Heart right ventricle (tissue), 16 donors: ENCODE measurements at places on chromosomes 4 and X.
A peak's percentile ranks its signal among the peaks of the same experiment; 100 is the strongest.

GRCh38 chr4:44462259-44462658 is 13.7 kb upstream of the KCTD8 start:
- H3K4me3 ChIP-seq: no peak overlapping the region
- no peaks in the 10 kb centered on the region for H3K27me3 ChIP-seq
- no peaks in the 10 kb centered on the region for H3K36me3 ChIP-seq
- no peak overlapping the region for H3K27ac ChIP-seq

GRCh38 chr4:53119680-53120079 is 246.2 kb downstream of the SCFD2 start:
- no peaks in the 10 kb centered on the region for H3K36me3 ChIP-seq
- H3K4me1 ChIP-seq: peaks cover 15% of the 10 kb centered on the region
- no peak overlapping the region for H3K4me3 ChIP-seq
- no peak for DNase-seq
- no peak overlapping the region for H3K27ac ChIP-seq
- H3K27me3 ChIP-seq: no peaks in the 10 kb centered on the region

DNA sequence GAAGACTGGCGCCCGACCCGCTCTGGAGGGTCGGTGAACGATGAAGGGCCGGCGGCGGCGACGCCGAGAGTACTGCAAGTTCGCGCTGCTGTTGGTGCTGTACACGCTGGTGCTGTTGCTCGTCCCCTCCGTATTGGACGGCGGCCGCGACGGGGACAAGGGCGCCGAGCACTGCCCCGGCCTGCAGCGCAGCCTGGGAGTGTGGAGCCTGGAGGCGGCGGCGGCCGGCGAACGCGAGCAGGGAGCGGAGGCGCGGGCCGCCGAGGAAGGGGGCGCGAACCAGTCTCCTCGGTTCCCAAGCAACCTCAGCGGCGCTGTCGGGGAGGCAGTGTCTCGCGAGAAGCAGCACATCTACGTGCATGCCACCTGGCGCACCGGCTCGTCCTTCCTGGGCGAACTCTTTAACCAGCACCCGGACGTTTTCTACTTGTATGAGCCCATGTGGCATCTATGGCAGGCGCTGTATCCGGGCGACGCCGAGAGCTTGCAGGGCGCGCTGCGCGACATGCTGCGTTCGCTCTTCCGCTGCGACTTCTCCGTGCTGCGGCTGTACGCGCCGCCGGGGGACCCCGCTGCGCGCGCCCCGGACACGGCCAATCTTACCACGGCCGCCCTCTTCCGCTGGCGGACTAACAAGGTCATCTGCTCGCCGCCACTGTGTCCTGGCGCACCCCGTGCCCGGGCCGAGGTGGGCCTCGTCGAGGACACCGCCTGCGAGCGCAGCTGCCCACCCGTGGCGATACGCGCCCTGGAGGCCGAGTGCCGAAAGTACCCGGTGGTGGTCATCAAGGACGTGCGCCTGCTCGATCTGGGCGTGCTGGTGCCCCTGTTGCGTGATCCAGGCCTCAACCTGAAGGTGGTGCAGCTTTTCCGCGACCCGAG is 568 bp downstream of the CHST7 start:
- no peaks in the 10 kb centered on the region for H3K27me3 ChIP-seq
- no peaks in the 10 kb centered on the region for H3K4me1 ChIP-seq
- DNase-seq: peak; percentile 39
- H3K36me3 ChIP-seq: no peaks in the 10 kb centered on the region
- peak overlapping the region; percentile 73 for H3K27ac ChIP-seq

DNA sequence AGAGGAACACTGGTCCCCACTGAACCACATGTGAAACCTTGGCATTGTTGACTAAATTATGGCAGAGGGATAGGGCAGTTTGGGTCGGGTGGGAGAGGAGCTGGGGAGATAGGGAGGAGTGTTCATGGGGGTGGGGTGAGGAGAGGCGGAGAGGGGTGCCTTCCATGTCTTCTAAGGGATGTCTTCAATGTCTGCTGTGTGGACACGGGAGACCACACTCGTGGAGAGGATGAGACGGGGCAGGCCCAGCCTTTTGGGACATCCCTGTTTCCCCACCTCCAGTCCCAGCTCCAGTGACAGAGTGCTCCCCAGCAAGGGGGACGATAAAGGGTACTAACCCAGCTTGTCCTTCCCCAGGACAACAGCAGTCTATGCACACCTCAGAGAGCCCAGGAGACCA is 146.4 kb upstream of the MAMLD1 start:
- no peaks in the 10 kb centered on the region for H3K36me3 ChIP-seq
- DNase-seq: no peak
- no peak overlapping the region for H3K4me3 ChIP-seq
- no peaks in the 10 kb centered on the region for H3K27me3 ChIP-seq
- no peak overlapping the region for H3K27ac ChIP-seq
- H3K4me1 ChIP-seq: peaks cover 4% of the 10 kb centered on the region

- peaks cover 23% of the 10 kb centered on the region for H3K36me3 ChIP-seq
- H3K27ac ChIP-seq: no peak overlapping the region
- no peaks in the 10 kb centered on the region for H3K4me1 ChIP-seq
- DNase-seq: no peak
- no peaks in the 10 kb centered on the region for H3K27me3 ChIP-seq
- H3K4me3 ChIP-seq: no peak overlapping the region
Observed at GRCh38 chr4:185272245-185272644, 62.8 kb downstream of the SNX25 start.

DNA sequence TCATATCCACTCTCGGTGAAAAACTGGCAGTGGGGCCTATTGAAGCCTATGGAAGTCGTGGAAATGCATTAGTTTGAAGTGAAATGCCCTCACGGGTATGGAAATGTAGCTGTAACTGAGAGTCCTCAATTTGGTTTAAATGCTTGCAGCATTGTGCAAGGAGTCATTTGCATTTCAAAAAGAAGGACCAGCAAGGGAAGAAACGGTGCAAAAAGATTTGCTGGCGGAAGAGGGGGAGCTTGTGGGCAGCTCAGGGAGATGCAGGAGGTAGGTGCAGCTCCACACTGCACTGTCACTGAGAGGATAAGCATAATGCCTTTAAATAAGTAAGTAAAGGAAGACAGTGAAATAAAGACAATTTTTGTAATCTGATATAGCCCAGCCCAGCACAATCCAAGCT is 400.4 kb upstream of the DIPK2B start:
- no peak for DNase-seq
- no peaks in the 10 kb centered on the region for H3K4me1 ChIP-seq
- no peak overlapping the region for H3K27ac ChIP-seq

DNA sequence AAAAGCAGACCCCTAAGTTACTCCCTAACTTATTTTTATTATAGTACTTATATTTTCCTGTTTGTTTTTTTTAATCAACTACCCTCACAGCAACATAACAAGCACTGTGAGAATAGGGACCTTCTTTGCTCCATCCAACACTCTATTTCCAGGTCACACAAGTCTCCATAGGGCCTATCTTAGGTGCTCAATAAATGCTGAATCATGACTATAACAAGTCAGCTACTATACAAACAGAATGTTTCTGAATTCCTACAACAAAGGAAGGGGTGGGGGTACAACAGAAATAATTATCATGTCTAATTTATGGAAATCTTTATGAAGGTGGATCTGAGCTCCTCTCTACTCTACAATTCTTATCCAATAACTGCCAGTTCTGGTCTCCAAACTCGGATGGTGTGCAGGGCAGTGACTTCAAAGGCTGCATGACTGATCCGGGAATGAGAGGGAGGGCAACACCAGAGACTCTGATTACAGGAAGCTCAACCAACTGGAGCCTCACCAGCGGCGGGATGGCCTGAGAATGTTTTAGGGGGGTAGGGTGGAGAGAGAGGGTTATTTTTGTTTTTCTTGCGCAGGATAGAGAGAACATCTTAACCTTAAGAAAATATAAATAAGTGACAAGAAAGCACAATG is 71.1 kb downstream of the HADH start:
- no peaks in the 10 kb centered on the region for H3K4me1 ChIP-seq
- no peaks in the 10 kb centered on the region for H3K36me3 ChIP-seq
- H3K27ac ChIP-seq: no peak overlapping the region
- H3K4me3 ChIP-seq: no peak overlapping the region
- DNase-seq: no peak

- no peak overlapping the region for H3K27ac ChIP-seq
- H3K36me3 ChIP-seq: no peaks in the 10 kb centered on the region
- no peaks in the 10 kb centered on the region for H3K4me1 ChIP-seq
- H3K4me3 ChIP-seq: no peak overlapping the region
Observed at GRCh38 chrX:117274965-117275364, 812.2 kb upstream of the CT83 start.

DNA sequence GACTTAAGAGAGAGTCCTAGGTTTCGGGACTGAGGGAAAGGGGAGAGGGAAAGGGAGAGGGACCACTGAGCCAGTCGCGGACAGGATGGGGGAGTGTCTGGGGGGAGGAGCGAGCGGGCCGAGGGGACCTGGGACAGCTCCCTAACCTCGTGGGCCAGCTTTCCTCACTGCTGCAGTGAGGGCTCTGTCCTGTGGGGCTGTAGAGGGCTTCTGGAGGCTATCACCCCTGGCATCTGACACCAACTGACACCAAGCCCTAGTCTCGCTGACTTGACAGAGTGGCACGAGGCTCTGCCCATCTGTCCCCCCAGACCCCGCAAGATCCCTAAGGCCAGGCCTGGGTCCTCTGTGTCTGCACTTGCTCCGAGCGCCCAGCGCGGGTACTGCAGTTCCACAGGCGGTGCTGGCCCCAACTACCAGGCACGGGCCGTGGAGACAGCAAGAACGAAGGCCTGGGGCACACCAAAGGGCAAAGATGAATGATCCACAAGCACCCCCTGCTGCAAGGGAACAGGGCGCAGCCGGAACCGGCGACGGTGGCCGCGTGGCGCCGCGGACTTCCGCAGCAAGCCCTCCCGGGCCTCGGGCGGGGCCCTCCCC is 465 bp downstream of the HAUS7 start:
- no peaks in the 10 kb centered on the region for H3K36me3 ChIP-seq
- H3K27me3 ChIP-seq: no peaks in the 10 kb centered on the region
- H3K4me1 ChIP-seq: no peaks in the 10 kb centered on the region
- peak overlapping the region; percentile 67 for H3K4me3 ChIP-seq
- H3K27ac ChIP-seq: peak overlapping the region; percentile 84

GRCh38 chrX:120367402-120368109 is 5.7 kb downstream of the ATP1B4 start:
- H3K4me3 ChIP-seq: no peak overlapping the region
- no peak for DNase-seq
- H3K36me3 ChIP-seq: no peaks in the 10 kb centered on the region
- H3K4me1 ChIP-seq: no peaks in the 10 kb centered on the region
- no peaks in the 10 kb centered on the region for H3K27me3 ChIP-seq

DNA sequence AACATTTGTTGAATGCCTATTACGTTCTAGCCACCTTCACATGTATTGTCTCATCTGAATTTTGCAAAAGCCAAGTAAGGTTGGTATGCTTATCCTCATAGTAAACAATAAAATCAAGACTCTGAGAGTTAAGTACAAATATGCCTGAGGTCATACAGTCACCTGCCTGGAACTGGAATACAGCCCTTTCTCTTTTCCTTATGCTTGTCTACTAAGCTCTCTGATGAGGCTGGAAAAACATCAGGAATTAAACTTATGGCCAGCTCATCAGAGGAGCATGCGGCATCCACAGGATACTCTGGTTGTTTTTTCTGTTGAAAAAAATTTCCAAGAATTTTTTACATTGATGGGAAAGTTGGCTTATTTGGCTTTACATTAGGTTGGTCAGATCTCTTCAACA is 35.5 kb downstream of the NCAPG start:
- no peak overlapping the region for H3K27ac ChIP-seq
- H3K4me1 ChIP-seq: no peaks in the 10 kb centered on the region
- H3K27me3 ChIP-seq: no peaks in the 10 kb centered on the region
- H3K4me3 ChIP-seq: no peak overlapping the region
- DNase-seq: no peak
- no peaks in the 10 kb centered on the region for H3K36me3 ChIP-seq

DNA sequence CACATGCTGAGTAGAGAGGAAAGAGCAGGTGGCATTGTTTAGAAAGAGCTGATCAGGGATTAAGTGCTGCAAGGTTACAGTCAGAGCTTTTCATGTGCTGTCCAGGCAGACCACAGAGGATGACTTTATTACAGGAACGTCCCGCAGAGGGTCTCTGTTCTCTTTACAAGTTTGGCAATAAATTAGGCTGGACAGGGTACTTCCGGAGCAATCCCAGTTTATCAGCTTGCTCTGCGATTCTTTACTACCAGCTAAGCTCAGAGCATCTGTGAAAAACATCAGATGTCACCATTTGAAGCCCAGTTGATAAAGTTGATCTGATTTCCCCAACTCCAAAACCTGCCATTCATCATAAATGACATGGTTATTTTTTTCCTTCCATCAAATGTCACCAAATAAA is 633.1 kb downstream of the NLGN4X start:
- DNase-seq: no peak
- no peak overlapping the region for H3K4me3 ChIP-seq
- no peaks in the 10 kb centered on the region for H3K36me3 ChIP-seq
- no peaks in the 10 kb centered on the region for H3K4me1 ChIP-seq
- H3K27me3 ChIP-seq: no peaks in the 10 kb centered on the region

GRCh38 chr4:84070289-84070688 is 428.8 kb downstream of the NKX6-1 start:
- H3K4me3 ChIP-seq: no peak overlapping the region
- no peak for DNase-seq
- no peaks in the 10 kb centered on the region for H3K36me3 ChIP-seq
- H3K27ac ChIP-seq: no peak overlapping the region
- no peaks in the 10 kb centered on the region for H3K4me1 ChIP-seq

GRCh38 chrX:112058255-112058654 is 24.3 kb downstream of the TRPC5 start:
- no peaks in the 10 kb centered on the region for H3K36me3 ChIP-seq
- H3K4me1 ChIP-seq: no peaks in the 10 kb centered on the region
- H3K27me3 ChIP-seq: no peaks in the 10 kb centered on the region
- no peak for DNase-seq

- no peaks in the 10 kb centered on the region for H3K36me3 ChIP-seq
- H3K4me1 ChIP-seq: no peaks in the 10 kb centered on the region
- no peak for DNase-seq
- H3K4me3 ChIP-seq: no peak overlapping the region
- H3K27me3 ChIP-seq: no peaks in the 10 kb centered on the region
Observed at GRCh38 chr4:77911842-77912450, 49.3 kb downstream of the MRPL1 start.

GRCh38 chr4:7007944-7008343 is 35.2 kb upstream of the TADA2B start:
- H3K27me3 ChIP-seq: no peaks in the 10 kb centered on the region
- DNase-seq: no peak
- H3K4me3 ChIP-seq: no peak overlapping the region

- H3K36me3 ChIP-seq: no peaks in the 10 kb centered on the region
- H3K27me3 ChIP-seq: peaks cover 23% of the 10 kb centered on the region
- peak overlapping the region; percentile 88 for H3K27ac ChIP-seq
- DNase-seq: peak; percentile 19
- no peak overlapping the region for H3K4me3 ChIP-seq
Observed at GRCh38 chrX:65601126-65601525, 66.3 kb upstream of the MSN start.

DNA sequence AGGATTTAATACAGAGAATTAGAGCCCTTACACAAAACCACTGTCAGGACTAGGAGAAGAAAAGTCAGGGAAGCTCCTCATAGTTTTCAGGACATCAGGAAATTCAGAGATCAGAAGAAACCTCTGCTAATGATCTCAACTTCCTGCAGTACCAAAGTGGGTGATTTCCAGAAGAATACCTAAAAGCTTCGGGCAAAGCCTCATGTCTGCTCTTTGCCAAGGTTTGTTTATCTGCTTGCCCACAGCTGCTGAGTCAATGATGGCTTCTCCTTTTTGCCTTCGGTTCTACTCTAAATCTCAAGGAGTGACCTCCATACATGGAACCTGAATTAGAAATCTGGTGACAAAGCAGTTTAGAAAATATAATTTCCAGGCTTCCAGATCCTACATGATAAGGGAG is 68.4 kb downstream of the USP38 start:
- H3K27me3 ChIP-seq: no peaks in the 10 kb centered on the region
- H3K27ac ChIP-seq: no peak overlapping the region
- no peak overlapping the region for H3K4me3 ChIP-seq
